ENCODE measurements at places on chromosomes 7 and 10.

DNA sequence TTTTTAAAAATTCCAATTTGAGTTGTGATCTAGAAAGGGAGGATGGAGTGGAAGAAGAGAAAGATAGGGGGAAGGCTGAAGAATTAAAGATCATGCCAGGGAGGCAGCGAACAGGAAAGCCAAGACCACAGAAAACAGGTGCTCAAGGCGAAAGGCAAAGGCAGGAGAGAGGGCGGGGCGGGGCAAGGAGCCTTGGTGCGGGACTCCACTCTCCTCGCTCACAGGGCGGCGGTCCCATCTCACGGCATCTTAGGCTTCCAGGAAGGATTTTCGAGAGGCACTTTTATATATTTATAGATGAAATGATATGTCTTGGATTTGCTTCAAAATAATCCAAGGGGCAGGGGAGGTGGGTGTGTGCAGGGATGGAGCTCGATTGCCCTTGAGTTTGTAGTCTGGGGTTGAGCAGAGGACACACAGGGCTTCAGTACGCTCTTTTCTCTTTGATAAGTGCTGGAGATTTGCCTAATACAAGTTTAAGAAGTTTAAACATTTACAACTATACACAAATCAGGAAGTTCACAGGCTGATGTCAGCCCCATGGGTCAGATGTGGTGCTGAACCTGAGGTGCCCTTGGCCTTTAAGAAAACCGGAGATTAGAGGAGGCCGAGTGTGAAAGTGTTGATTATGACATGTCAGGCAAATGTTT, 161.1 kb downstream of the PRKAG2 start:
- DNase-seq: no peak

DNA sequence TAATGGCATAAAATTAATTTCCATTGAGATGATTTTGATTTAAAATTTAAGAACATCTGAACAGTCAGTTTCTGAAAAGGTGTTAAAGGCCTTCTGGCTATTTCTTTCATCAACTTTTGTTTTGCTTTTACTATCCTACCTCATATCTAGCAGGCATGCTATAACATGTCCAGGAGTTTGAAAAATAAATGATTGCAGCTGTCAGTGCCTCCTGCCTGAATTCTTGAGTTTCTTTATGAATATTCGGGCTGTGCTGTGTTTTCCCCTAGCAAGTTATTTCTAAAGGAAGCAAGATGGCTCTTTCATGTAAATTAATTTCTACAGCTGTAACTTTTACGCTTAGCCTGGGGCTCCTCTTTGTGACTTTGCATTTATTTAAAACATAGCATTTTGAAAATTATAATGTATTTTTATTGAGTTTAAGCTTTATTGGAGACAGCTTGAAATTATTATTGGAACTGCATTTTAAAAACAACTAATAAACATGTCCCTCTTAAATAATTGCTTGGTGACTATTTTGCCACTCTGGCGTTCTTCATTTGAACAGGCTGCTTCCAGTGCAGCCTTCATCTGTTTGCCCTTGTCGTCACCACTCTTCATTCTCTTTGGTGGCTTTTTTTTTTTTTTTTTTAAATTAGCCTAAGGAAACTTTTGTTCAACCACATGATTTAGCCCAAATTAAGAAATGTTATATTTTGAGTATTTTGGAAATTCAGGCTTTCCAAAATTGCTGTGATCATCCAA, 1083.4 kb upstream of the LRRN3 start:
- no peak for DNase-seq

- DNase-seq: no peak
These were observed 97.2 kb upstream of the PCGF5 start for GRCh38 chr10:91123261-91123660.

DNA sequence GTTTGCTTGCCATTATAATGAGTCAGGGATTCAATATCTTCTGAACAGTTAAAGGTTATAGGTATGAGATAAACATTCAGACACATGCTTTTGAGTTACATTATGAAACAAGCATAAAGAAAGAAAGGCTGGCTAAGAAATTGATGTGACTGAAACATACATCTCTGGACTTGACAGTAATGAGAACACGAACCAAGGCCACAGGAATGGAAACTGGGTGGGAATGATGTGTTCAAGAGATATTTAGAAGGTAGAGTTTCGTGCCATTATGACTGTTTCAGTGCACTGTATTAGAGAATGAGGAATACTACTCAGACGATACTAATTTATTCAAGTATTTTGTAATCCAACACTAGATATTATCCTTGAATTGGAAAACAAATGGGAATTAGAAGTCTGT, 332.1 kb upstream of the MAGI2 start:
- no peak for DNase-seq

GRCh38 chr7:148809856-148810255, 74.2 kb downstream of the EZH2 start:
- no peak for DNase-seq

DNA sequence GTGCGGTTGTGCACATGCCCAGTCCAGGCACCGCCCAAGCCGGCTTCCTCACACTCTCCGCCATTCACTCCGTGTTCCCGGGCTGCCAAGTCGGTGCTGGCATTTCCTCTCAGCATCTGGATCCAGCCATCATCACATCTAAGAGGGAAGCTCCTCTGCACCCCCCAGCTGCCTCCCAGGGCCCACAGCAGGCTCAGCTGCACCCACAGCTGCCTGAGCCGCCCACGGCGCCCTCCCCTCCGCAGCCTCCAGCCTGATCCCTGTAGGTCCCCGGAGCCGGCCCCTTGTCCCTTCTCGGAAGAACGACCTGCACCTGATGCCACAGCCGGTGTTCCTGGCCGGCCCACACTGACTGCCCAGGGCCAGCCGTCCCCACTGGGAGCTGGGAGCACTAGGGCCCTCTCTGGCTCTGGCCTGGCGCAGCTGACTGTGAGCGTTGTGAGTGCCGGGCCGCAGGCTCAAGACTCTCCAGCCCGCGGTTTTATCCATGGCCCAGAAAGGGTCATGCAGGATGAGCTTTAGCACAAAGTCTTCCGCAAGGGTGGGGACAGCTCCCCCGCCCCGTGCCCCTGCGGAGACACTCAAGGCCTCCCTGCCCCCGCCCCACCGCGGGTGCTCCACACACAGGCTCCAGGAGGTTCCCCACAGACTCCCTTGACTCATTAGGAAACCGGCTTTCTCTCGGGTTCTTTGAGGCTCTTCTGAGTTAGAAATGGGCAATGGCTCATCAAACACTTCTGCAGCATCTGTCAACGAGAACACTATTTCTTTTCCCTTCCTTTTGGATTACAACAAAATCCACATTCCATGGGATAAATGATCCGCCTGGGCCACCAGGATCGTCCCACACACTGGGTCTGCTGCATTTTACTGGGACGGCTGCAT, 31.2 kb downstream of the CFAP46 start:
- DNase-seq: no peak

- DNase-seq: no peak
These were observed 3.0 kb downstream of the ZYX start for GRCh38 chr7:143384148-143384547.

GRCh38 chr7:84009051-84009450, 185.5 kb downstream of the SEMA3A start:
- no peak for DNase-seq

DNA sequence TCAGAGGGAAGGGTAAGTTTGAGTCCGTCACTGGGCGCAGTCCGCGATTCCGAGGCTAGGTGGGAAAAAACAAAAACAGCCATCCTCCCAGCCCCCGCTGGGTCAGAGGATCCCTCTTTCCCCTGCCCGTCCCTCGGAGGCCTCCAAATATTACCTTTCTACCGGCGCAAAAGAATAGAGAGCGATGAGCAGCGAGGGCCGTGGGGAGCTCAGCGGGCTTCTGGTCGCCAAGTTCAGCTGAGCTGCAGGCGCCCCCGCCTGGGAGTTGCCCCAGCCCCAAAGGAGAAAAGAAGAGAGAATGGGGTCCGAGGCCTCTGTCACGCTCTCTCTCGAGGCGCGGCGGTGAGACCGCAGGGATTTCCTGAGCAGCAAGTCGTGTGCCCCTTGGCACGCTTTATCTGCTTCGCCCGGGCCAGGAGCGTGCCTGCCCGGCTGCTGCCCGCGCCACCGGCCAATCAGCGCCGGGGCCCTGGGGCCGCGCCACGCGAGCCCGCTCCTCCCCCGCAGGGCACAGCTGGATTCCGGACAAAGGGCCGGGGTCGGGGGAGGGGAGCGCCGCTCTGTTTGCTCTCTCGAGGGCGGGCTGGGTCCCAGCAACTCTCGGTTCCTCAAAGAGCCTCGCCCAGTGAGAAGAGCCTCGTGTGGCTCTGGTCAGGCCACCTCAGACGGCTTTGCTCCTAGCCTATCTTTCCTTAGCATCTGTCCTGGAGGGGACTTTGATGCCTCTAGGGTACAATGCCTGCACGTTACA, at the start of gene NEUROG3:
NEUROG3 (minus strand) TSS at position 367 of the 751 bp plus-strand sequence. CDS start 379 bp downstream, outside the sequence.
- no peak for DNase-seq

DNA sequence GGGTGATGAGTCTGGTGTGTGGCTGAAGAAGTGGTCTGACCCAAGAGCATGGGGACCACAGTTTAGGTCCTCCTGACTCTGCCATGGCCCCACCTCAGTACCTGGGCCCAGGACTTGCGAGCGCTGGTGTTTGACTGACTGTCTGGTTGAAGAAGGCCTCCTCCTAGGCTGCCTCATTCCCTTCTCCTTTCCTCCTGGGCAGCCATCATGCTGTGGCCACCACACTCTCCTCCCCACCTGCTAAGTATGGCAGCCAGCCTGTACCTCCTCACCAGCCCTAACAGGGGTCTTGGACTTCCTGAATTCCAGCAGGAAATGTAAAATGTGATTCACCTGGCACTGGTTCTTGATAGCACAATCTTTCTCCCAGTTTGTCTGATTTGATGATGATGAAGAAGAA, 156.8 kb upstream of the GPR26 start:
- no peak for DNase-seq

- DNase-seq: no peak
These were observed 21.5 kb downstream of the SFMBT2 start for GRCh38 chr10:7389346-7389745.

DNA sequence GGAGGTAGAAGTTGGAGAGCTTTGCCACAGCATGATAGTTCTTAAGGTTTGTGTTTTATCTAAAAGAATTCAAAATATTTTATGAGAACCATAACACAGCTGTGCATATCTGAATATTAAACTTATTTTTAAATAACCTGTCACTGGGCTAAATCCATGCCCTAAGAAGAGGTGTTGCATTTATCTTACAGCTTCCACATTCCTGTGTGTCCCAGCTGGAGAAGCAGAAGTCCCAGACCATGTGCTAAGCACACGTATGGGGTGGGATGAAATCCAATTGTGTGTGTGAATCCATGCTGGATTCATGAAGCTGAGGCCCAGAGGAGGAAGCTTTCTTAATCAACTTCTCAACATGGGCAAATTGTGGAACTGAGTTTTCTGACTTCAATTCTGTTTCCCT, 121.5 kb downstream of the PKD1L1 start:
- DNase-seq: no peak

DNA sequence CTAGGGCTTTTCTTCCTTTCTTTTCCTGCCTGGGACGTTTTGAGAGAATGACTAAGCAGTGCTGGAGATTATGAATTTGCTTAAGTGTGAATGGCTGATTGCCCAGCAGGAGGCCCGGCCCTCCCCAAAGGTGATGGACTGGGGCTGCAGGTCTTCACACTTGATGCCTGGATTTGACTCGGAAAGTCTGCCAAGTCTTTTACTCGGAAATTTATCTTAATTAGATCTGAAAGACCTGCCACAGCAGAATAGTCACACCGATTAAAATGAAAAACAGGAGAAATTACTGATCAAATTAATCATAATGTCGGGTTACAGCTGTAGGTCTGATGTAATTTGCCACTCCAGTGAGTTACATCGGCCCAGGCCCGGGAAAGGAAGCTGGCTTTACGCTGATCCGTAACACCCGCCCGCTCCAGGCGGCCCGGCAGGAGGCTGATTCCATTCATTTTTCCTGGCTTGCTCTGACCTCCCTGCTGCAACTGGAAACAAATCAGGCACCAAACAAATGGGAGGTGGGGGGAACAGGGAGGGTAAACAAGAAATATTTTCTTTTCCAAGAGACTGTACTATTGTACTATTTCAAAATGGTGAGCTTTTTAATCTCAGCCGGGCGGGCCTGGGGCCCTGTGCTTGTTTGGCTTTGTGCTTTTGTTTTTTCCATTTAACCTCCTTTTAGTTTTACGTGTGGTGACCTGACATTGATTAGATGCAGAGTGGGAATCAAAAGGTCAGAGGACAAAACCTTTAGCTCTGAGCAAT, 212.4 kb upstream of the YAE1 start:
- no peak for DNase-seq

DNA sequence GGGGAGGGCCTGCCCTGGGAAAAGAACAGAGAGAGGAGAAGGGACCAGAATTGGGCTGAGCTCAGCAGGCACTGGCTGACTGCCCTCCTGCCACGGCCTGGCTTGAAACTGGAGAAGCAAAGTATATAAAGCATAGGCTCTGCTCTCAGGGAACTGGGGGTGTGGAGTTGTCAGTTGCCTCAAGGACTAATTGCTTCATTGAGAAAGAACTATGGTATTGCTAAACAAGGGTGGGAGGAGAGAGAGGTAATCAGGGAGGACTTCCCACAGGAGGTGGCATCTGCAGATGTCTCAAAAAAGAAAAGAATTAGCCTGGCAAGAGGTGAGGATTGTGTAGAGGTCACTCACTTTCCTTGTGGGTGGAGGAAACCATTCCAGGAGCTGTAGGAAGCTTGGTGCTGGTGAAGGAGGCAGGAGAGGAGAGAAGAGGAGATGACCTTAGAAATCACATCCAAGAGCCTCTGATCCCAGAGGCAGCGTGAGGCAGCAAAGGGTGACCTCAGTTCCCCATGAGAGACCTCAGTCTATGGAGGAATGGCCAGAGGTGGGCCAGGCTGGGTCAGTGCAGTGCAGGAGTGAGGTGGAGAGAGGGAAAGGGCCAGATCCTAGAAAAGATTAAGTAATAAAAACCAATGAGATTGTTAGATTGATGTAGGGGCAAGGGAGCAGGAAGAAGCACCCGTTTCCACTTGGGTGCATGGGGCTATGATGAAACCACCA, 2.4 kb downstream of the PILRB start:
- DNase-seq: no peak

GRCh38 chr7:73809467-73809951, 21.3 kb upstream of the CLDN4 start:
- no peak for DNase-seq

- DNase-seq: peak; percentile 3
These were observed 12.7 kb upstream of the LARP4B start for GRCh38 chr10:944034-944831.

GRCh38 chr7:143046426-143046851, 5.7 kb upstream of the OR6V1 start:
- DNase-seq: no peak

GRCh38 chr10:29610876-29611647, 23.7 kb downstream of the SVIL start:
- no peak for DNase-seq

DNA sequence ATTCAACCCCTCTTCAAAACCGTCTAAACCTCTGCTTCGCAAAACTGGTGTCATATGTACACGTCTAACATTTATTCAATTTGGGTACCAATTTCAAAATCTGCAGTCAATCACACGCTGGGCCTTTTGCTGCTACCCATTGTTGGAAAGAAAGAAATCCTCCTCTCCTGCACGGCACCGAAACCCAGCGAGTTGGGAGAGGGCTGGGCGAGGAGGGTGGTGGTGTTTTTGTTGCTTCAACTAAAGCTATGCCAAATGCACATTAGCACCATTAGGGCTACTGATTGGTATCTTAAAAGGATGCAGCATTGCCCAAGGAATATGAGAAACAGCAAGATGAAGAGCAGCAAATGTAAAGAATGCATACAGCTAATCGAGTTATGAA, 7.8 kb downstream of the EBF3 start:
- DNase-seq: no peak

GRCh38 chr10:128922619-128923196, 544.3 kb upstream of the MGMT start:
- no peak for DNase-seq
